HAP-1 (cell line): ENCODE measurements at places on chromosomes 4 and X.

- DNase-seq, result no peak
Measured at GRCh38 chr4:143391895-143392294, 55.2 kb downstream of the GAB1 start.

- no peak for DNase-seq
Measured at GRCh38 chr4:84708406-84709135, 125.6 kb downstream of the CDS1 start.

DNA sequence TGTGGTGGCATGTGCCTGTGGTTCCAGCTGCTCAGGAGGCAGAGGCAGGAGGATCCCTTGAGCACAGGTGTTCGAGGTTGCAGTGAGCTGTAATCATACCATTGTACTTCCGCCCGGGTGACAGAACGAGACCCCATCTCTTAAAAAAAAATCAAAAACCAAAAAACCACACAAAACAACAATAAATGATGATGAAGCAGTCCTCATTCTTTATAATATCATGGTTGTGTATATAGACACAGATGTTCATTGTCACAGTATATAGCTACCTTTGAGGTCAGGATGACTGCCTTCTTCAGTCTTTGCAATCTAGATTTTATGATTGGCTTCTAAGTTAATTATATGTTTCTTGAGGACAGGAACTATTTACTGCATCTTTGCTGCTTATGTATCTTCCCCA, 37.0 kb downstream of the ZFX start:
- DNase-seq, result no peak

DNA sequence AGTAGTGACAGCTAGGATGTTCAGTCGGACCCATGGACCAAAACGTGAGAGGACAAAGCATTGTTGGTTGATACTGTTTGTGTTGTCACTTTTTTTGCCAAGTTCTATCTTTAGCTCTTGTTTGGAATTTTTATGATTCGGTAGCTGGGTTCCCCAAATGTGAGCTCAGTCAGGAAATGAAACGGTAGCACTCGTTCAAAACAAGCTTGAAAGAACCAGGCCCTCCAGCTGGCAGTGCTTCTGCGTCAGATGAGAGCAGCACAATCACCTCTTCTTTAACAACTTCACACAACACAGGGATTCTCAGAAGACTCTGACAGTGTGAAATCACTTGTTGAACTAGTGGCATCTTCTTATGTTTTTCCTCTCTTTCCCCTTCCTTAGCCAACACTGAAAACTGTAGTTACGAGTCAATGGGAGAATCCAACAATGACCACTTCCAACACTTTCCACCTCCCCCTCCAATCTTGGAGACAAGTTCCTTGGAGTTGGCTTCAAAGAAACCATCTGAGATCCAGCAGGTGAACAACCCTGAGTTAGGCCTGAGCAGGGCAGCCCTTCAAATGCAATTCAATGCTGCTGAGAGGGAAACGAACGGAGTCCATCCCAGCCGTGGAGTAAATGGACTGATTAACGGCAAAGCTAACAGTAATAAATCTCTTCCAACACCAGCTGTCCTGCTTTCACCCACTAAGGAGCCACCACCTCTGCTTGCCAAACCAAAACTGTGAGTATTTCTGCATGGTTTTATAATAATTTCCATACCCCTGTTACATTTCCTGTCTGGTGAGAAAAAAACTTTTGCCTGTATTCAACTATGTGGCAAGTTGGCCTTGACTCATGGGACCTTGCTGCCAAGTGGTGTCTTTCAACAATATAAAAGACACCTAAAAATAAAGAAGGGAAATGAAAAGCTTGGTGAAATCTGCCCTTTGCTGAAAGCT, 214.6 kb downstream of the PALLD start:
- no peak for DNase-seq

- no peak for DNase-seq
Measured at GRCh38 chrX:17567821-17568220, 169.5 kb upstream of the SCML1 start.
